Kidney (tissue), 22 donors: ENCODE measurements at places on chromosomes 7 and 10.

DNA sequence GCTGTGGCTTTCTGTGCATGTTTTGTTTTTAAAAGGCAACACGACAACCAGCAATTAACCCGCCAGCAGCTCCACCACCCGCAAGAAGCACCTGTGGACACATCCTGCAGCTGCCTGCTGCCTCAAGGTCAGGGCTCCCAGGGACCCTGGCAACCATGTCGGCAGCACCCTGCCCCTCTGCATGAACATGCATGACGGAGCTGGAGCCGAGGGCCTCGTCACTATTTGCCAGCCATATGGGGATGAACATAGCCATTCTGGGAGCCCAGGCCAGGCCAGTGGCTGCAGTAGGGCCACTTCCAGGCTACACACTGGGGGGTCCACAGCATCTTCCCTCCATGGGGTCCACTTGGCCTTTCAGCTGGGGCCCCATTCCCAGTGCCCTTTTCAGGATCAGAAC lies 52.9 kb downstream of the CAMK2B start:
- DNase-seq, result no peak

- DNase-seq, result no peak
These were observed 10.4 kb upstream of the EIF3A start for GRCh38 chr10:119090968-119091367.

GRCh38 chr7:53095731-53096501 lies 60.5 kb downstream of the POM121L12 start:
- DNase-seq, result peak; percentile 15

DNA sequence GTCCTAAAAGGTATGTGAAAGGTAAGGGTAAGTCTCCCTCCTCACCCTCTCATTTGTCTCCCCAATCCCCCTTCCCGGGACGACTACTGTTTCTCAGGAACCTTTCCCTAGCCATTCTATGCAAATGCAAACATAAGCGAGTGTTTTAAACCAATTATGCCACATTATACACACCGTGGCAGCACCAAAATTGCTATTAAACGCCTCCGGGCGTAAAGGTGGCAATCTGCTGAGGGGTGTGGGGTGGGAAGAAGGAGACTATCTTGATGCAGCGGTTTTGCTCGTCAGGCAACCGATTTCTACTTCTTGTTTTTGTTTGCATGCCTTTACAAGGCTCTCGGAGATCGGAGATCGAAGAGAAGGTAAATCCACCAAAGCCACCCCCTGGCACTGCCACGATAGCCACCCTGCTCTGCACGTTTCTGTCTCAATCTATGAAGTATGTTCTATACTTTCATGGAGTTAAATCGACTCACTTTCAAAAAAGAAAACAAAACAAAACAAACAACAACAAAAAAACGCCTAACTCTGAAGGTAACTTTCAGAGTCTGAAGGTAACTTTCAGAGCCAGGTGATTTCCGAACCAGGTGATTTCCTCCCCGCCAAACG lies 46.0 kb upstream of the CDK1 start:
- peak; percentile 20 for DNase-seq

- no peak for DNase-seq
These were observed 95.3 kb downstream of the PIP4K2A start for GRCh38 chr10:22619101-22619500.
